Large intestine (tissue), 12 donors: ENCODE measurements at places on chromosomes 1 and 21.

DNA sequence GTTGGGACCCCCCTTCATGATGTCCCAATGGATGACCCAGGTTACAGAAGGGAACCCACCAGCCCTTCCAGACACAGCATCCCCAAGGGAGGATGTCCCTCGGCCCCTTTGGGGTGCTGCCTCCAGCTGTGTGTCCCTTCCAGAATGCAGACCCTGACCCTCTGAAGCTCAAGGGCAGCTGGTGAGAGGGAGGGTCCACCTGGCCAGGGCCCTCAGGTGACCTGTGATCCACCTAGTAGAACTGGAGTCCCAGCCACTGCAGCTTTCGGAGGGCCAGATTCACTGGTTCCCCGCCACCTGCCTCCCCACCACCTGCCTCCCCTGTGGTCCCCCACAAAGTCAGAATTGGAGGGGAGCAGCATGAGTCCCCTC lies 9.6 kb upstream of the TFF1 start:
- H3K36me3 ChIP-seq: no peaks in the 10 kb centered on the region
- H3K27ac ChIP-seq: no peak overlapping the region
- H3K4me3 ChIP-seq: no peak overlapping the region
- no peaks in the 10 kb centered on the region for H3K27me3 ChIP-seq
- peaks cover 10% of the 10 kb centered on the region for H3K4me1 ChIP-seq
- DNase-seq: no peak

DNA sequence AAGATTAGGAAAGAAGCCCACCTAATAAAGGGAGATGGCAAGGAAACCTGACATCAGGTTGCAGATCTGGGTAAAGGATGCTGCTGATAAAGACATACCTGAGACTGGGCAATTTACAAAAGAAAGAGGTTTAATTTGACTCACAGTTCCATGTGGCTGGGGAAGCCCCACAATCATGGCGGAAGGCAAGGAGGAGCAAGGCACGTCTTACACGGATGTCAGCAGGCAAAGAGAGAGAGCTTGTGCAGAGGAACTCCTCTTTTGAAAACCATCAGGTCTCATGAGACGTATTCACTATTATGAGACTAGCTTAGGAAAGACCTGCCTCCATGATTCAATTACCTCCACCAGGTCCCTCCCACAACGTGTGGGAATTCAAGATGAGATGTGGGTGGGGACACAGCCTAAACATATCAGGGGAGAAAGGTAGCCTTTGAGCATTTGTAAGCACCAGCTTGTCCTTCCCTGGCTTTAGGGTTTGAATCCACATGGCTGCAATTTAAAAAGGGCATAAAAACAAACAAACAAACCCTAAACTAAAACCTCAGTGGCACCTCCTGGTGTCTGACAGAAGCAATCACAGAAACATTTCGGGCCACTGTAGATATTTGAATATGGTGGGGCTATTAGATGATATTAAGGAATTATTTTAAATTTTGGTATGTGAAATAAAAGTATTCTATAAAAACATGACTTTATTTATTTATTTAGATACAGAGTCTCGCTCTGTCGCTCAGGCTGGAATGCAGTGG lies 33.1 kb downstream of the SLC2A7 start:
- no peaks in the 10 kb centered on the region for H3K36me3 ChIP-seq
- no peak for DNase-seq
- H3K4me3 ChIP-seq: no peak overlapping the region
- H3K27me3 ChIP-seq: no peaks in the 10 kb centered on the region
- peaks cover 9% of the 10 kb centered on the region for H3K4me1 ChIP-seq

GRCh38 chr21:42725416-42725930 lies 72.1 kb downstream of the PDE9A start:
- no peaks in the 10 kb centered on the region for H3K27me3 ChIP-seq
- H3K4me1 ChIP-seq: peaks cover 32% of the 10 kb centered on the region
- H3K27ac ChIP-seq: no peak overlapping the region
- no peaks in the 10 kb centered on the region for H3K36me3 ChIP-seq
- DNase-seq: no peak

DNA sequence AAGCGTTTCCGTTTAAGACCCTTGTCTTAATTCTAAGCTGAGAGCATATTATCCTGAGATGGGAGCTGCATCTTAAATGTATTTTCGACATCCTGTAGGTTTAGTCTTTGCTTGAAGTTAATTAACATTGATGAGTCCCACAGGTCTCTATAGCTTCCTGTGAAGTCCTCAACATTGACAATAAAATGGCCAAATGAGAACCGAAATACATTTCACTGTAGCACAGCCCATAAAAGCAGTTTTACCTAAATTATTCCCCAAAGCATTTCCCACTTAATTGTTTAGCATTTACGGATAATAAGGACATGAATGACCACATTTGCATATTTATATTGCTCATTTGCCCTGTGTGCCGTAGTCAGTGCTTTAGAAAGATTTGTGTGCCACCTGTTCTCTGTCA lies 116.4 kb downstream of the CRB1 start:
- no peaks in the 10 kb centered on the region for H3K4me1 ChIP-seq
- no peak overlapping the region for H3K27ac ChIP-seq
- no peak for DNase-seq
- H3K36me3 ChIP-seq: no peaks in the 10 kb centered on the region
- H3K4me3 ChIP-seq: no peak overlapping the region
- no peaks in the 10 kb centered on the region for H3K27me3 ChIP-seq

DNA sequence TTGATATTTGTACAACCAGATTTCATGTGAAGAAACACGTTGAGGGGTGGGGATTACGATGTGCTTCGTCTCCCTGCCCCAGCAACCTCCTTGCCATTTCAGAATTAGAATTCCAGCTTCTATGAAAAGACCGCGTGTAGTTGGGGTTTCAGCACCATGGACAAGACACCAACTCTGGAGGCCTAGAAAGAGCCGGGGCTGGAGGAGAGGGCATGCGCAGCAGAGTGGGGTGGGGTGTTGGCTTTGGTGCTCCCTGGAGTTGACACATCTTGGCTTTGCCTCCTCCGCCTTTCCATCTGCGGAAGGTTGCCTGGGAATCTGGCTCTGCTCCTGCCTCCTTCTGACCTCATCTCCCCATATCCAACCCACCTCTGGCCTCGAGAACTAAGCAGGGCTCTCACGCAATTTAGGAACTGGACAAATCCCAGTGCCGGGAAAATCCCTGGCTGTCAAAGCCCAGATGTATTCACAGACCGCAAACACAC lies 11.8 kb downstream of the HTR6 start:
- H3K4me1 ChIP-seq: no peaks in the 10 kb centered on the region
- peaks cover 8% of the 10 kb centered on the region for H3K27me3 ChIP-seq
- no peak overlapping the region for H3K4me3 ChIP-seq
- no peaks in the 10 kb centered on the region for H3K36me3 ChIP-seq
- peak; percentile 29 for DNase-seq
- H3K27ac ChIP-seq: no peak overlapping the region

DNA sequence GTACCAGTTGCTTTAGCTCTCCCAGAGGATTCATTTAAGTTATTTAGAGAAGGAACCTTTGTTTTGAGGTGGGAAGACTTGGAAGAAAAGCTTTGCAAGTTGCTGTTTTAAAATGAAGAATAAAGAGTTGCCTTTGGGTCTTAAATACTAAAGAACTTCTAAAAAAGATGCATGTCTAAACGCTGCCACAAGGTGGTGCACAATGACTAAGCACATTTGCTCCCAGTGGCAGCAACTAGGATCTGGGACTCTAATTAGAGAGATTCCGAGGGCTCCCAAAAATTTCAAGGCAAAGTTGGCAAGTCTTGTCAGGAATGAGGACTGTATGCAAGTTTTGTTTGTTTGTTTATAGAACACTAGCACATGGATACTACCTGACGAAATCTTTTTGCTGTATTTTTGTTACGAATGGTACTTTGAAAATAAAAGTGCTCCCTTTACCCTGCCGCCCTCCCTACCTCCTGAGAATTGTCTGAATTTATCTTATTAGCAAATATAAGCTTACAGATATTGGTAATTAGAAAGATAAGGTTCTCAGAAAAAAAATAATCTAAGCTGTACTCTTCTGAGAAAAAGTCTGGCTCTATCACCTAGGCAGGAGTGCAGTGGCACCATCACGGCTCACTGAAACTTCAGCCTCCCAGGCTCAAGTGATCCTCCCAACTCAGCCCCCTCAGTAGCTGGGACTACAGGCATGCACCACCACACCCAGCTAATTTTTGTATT lies 121.8 kb downstream of the HFM1 start:
- peak; percentile 28 for DNase-seq
- no peak overlapping the region for H3K27ac ChIP-seq
- H3K4me3 ChIP-seq: no peak overlapping the region
- no peaks in the 10 kb centered on the region for H3K36me3 ChIP-seq

- H3K27ac ChIP-seq: no peak overlapping the region
- H3K4me3 ChIP-seq: no peak overlapping the region
- no peaks in the 10 kb centered on the region for H3K4me1 ChIP-seq
- no peaks in the 10 kb centered on the region for H3K36me3 ChIP-seq
- no peak for DNase-seq
- H3K27me3 ChIP-seq: no peaks in the 10 kb centered on the region
These were observed 17.1 kb downstream of the ADORA1 start for GRCh38 chr1:203144661-203145060.

DNA sequence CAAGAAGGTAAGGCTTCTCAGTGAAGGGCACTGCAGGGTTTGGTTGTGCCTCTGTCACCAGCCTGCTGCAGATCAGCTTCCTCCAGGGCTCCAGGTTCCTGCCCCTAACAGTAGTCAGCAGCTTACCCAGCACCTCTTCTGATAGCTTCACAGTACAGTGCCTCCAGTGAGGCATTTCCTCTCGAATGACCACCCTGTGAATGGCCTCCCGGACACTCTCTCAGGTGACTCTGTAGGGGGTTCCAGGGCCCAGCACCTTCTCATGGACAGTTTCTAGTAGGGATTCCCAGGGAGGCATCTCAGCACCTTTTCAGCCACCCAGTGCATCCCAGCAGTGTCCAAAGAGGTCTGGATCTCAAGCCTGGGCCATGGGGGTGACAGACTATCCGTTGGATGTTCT lies 28.4 kb downstream of the USP48 start:
- no peak for DNase-seq
- no peaks in the 10 kb centered on the region for H3K4me1 ChIP-seq
- no peaks in the 10 kb centered on the region for H3K27me3 ChIP-seq

- H3K36me3 ChIP-seq: no peaks in the 10 kb centered on the region
- H3K27ac ChIP-seq: no peak overlapping the region
- no peaks in the 10 kb centered on the region for H3K27me3 ChIP-seq
- H3K4me1 ChIP-seq: no peaks in the 10 kb centered on the region
- no peak for DNase-seq
These were observed 328.6 kb upstream of the C1orf87 start for GRCh38 chr1:60402216-60402615.

DNA sequence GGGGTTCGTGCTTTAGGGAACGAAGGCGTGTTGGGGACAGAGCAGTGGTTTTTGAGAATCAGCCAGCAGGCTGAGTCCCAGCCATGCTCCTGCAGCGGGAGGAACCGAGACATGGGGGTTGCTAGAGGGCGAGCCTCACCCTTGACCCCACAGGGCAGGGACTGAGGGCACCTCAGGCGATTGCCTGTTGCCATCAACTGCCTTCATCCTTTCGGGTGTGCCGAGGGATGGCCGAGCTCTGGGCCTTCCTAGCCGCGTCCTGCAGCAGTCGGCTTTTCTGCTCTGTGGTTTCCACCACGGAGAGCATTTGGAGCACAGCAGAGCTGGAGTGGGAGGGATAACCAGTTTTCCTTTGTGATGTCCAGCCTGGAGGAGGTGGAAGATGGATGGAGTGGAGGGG lies 13.3 kb downstream of the SPSB1 start:
- H3K27ac ChIP-seq: no peak overlapping the region
- peaks cover 27% of the 10 kb centered on the region for H3K4me1 ChIP-seq
- no peak for DNase-seq

- DNase-seq: peak; percentile 32
- no peak overlapping the region for H3K27ac ChIP-seq
These were observed 10.4 kb downstream of the EMC1 start for GRCh38 chr1:19240673-19241538.

- no peak overlapping the region for H3K27ac ChIP-seq
- H3K4me1 ChIP-seq: no peaks in the 10 kb centered on the region
- no peaks in the 10 kb centered on the region for H3K27me3 ChIP-seq
- H3K36me3 ChIP-seq: no peaks in the 10 kb centered on the region
- H3K4me3 ChIP-seq: no peak overlapping the region
These were observed 16.6 kb downstream of the GRIK3 start for GRCh38 chr1:37017720-37018119.

DNA sequence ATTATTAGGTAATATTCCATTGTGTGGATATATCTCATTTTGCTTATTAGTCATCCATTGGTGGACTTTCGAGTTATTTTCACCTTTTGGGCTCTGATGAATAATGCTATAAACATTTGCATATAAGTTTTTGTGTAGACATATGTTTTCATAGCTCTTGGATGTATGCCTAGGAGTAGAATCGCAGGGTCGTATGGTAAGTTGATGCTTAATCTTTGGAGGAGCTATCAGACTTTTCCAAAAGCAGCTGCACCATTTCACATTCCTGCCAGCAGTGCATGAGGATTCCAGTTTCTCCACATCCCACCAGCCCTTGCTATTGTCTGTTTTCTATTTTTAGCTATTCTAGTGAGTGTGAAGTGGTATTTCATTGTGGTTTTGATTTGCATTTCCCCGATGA lies 120.3 kb upstream of the TMEM51 start:
- DNase-seq: no peak
- peaks cover 19% of the 10 kb centered on the region for H3K36me3 ChIP-seq
- no peaks in the 10 kb centered on the region for H3K4me1 ChIP-seq
- H3K27ac ChIP-seq: no peak overlapping the region
- no peaks in the 10 kb centered on the region for H3K27me3 ChIP-seq
- H3K4me3 ChIP-seq: no peak overlapping the region

DNA sequence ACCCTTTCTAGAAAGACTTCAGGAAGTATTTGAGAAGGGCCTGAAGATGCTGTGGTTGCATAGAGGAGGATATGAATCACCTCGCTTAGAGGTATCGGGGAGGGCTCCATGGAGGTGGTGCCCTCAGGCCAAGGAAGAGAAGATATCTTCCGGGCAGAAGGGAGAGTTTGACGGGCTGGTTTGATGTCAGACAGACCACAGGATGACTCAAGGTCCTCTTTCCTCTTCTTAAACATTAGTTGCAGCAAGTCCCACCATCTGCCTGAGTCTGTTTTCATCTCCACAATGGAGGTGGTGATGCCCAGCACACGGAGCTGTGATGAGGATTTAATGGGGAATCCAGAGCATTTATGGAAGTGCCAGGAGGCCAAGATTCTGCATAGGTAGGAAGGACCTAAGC lies 25.1 kb upstream of the RUNX3 start:
- no peak overlapping the region for H3K27ac ChIP-seq
- H3K36me3 ChIP-seq: no peaks in the 10 kb centered on the region
- H3K4me3 ChIP-seq: no peak overlapping the region
- no peaks in the 10 kb centered on the region for H3K27me3 ChIP-seq

GRCh38 chr21:17340081-17340480 lies 172.8 kb upstream of the CXADR start:
- H3K27ac ChIP-seq: no peak overlapping the region
- H3K36me3 ChIP-seq: no peaks in the 10 kb centered on the region
- no peak overlapping the region for H3K4me3 ChIP-seq
- no peaks in the 10 kb centered on the region for H3K4me1 ChIP-seq
- no peak for DNase-seq

GRCh38 chr21:25929856-25930520 lies 195.2 kb downstream of the GABPA start:
- H3K27ac ChIP-seq: no peak overlapping the region
- DNase-seq: no peak
- H3K27me3 ChIP-seq: no peaks in the 10 kb centered on the region
- H3K4me1 ChIP-seq: no peaks in the 10 kb centered on the region
- H3K36me3 ChIP-seq: peaks cover 3% of the 10 kb centered on the region
